Psoas muscle (tissue), 8 donors: ENCODE measurements at places on chromosomes 3 and 15. TPM values are rescaled to one million over a fixed set of nuclear protein-coding genes. Genes with fewer than 3 reads are reported as not detected.

The TMEM212 gene
- total RNA-seq: not detected

The IGDCC3 gene
- not detected for total RNA-seq

The SCN11A gene
- not detected for total RNA-seq

The CLDND1 gene
- 63.3 TPM for total RNA-seq

The SKOR1 gene
- 0.48 TPM for total RNA-seq

The HACL1 gene
- 17.5 TPM for total RNA-seq

The CIDEC gene
- 1.6 TPM for total RNA-seq

The THAP10 gene
- total RNA-seq: 1.0 TPM

The CHRD gene
- 7.3 TPM for total RNA-seq

The TRH gene
- not detected for total RNA-seq

The C3orf22 gene
- total RNA-seq: 0.12 TPM

- DNase-seq: peak; percentile 67
Observed at GRCh38 chr3:43155464-43156121, 49.7 kb upstream of the POMGNT2 start.

DNA sequence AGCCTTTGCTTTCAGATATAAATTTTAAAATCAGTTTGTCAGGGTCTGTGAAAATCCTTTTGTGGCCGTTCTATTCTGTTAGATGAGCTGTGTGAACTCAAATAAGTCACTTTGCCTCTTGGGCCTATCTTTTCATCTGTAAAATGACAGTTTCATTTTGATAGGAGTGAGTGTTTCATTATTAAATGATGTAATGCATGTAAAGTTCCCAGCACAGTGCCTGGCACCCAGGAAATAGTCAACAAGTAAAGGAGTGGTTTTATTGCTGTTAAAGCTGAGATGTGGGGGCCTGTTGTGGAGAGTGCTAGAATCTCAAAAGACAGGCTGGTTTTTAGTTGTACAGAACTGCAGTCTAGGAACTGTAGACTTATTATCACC lies 394.5 kb upstream of the CFAP20DC start:
- no peak for DNase-seq

- no peak for DNase-seq
Observed at GRCh38 chr3:52313774-52314188, 2.3 kb upstream of the DNAH1 start.

DNA sequence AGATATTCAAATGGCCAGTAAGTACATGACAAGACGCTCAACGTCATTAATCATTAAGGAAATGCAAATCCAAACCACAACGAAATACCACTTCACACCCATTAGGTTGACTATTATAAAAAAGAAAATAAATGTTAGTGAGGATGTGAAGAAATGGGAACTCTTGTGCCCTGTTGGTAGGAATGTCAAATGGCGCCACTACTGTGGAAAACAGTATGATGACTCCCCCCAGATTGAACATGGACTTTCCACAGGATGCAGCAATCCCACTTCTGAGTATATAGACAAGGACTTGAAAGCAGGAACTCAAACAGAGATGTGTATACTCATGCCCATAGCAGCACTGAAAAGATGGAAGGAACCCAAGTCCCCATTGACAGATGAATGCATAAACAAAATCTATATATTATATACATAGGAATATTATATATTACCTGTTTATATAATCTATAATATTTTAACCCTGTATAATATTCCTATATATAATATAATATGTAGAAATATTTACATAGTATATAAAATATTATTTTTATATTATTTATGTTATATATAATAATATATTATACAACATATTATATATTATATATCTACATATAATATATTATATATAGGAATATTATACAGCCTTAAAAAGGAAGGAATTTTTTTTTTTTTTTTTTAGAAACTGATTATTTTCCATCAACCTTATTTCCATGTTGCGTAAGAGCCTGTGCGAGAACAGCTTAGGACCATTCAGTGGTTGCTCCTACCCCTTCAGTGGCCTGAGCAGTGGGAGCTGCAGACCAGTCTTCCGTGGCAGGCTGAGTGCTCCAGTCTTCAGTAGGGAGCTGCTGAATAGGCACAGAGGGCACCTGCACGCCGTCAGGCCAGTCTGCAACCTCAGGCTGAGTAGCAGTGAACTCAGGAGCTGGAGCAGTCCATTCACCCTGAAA lies 17.6 kb upstream of the PIGZ start:
- no peak for DNase-seq

DNA sequence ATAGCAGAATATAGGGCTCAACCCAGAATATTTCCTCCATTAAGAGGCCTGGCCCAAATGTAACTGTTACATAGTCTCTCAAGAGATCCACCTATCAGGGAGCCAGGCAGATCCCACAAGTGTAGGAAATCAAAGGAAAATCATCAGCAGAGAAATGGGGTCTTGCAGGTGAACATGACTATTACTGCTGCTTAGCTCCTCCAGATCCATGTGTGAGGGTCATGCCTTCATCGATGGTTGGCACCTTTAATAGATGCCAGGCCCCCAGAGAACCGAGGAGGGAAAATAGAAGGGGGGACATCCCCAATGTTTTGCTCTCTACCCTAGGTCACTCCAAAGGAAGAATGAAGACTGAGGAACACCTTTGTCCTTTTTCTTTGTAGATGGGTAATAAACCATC lies 1029.9 kb upstream of the CADM2 start:
- DNase-seq: no peak

GRCh38 chr15:59751552-59752413 lies 62.7 kb upstream of the BNIP2 start:
- no peak for DNase-seq

DNA sequence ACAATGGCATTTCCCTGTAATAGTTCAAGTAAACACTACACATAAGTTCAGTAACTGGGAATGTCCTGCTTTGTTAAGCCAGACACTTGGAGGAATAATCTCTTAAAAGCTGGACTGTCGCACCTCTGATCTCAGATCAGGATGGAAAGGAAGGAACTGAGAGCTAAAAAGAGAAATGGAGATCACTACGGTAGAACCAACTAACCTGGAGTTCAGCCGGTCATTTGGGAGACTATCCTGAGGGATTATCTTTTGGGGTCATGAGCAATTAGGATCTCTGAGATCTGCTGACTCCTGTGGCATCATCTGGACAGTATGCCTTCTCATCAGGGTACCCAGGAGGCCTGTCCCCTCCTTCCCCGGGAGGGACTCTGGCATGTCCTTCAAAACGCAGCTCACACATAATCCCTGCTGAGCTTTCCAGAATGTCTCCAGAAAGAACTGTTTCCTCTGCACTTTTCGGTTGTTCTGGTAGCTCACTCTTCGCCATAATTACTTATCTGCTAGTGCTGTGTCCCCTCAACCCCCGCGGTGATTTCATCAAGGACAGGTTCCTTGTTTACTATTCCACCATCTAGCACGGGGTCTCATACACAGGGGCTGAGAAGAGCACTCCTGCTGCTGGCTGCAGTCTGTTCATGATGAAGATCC lies 115.6 kb downstream of the SENP2 start:
- DNase-seq: no peak

DNA sequence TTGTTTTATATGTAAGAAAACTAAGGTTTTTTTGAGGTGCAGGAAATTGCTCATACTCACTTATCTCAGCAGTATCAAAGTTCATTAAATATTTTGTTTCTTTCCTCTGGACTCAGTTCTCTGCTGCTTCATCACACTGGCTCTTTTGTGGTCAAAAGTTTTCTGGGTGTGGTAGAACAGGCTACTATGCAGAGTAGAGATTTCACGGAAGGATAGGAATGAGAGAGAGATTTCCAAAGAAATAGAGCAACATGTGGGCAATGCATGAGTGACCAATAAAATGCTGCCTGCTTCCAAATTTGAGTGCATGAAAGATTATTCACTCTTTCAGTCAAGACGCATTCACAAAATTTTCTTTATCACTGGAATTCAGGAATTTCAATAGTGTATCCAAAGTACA lies 577.3 kb upstream of the SEMA6D start:
- DNase-seq: no peak

DNA sequence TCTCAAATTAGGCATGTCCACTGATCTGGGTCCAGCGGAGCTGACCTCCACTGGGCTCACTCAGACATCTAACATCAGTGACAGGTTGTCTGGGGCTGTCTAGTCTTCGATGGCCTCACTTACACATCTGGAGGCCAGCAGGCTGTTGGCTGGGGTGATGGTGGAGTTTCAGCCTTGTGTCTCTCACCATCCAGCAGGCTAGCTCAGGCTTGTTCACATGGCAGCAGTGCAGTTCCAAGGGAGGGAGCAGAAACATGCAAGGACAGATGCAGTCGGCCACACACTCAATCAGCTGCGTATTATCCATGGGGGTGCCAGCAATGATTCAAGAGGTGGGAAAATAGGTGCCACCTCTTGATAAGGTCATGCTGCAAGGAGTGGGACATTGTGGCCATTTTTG lies 292.5 kb downstream of the SHQ1 start:
- no peak for DNase-seq

GRCh38 chr15:38389924-38390542 lies 63.9 kb upstream of the FAM98B start:
- peak; percentile 41 for DNase-seq

DNA sequence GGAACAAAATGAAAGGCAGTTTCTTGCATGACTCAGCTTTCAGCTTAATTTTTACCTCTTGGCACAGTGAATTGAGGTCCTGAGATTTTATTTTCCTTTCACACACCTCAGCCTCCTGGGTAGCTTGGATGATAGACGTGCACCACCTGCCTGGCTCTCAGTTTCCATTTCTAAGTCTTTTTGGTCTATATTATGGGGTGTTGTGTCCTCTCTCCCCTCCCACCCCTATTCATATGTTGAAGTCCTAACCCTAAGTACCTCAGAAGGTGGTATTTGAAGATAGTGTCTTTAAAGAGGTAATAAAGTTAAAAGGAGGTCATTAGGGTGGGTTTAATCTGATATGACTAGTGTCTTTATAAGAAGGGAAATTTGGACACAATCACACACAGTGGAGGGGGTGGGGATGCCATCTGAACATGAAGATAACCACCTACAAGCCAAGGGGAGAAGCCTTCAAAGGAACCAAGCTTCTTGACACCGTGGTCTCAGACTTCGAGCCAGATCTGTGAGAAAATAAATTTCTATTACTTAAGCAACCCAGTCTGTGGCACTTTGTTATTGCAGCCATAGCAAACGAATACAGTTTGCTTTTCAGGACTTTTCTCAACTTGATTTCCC lies 85.2 kb downstream of the STRIT1 start:
- no peak for DNase-seq

GRCh38 chr3:160980740-160981139 lies 124.4 kb downstream of the B3GALNT1 start:
- DNase-seq: no peak

DNA sequence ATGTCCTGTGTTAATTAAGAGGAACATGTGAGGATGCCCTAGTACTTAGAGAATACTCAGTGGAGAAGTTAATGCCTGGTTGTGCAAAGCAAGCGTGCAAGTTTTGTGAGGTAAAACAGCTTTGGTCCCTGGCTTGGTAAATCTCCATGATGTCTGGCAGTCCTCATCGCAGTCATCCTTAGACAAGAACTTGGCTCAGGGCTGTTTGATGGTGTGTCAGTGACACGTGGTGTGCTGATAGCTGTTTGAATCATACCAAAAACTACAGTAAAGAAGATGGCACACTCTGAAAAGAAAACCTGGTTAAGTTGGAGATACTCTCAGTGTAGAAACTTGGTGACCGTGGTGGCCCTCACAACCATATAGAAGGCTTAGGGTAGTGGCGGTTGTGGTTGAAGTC lies 361.7 kb downstream of the FEZF2 start:
- no peak for DNase-seq

GRCh38 chr15:66369773-66370651 lies 13.5 kb upstream of the TIPIN start:
- DNase-seq: no peak

DNA sequence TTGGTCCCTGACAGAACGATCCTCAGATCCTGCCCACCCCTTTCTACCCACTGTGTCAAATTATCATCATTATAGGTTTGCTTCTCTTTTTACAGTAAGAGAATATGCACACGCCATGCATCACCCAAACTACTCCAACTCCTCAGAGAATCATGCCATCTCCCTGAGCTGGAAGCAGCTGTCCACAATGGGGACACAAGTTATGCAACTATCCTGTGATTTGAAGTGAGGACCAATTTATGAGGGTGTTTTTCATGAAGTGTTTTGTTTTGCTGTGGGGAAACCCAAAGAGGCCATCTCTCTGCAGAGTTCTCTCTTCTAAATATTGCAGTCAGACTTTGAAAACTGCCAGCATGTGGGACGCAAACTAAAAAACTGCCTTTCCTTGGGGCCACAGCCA lies 35.8 kb upstream of the TNFSF10 start:
- no peak for DNase-seq

GRCh38 chr3:141279077-141279967 lies 47.7 kb downstream of the PXYLP1 start:
- no peak for DNase-seq

- no peak for DNase-seq
Observed at GRCh38 chr3:177066068-177066467, 131.2 kb downstream of the TBL1XR1 start.

- DNase-seq: no peak
Observed at GRCh38 chr15:65460741-65461347, 38.1 kb upstream of the IGDCC4 start.

- DNase-seq: no peak
Observed at GRCh38 chr3:174957551-174958001, 98.4 kb downstream of the NAALADL2 start.

GRCh38 chr15:85002517-85002916 lies 20.9 kb downstream of the PDE8A start:
- no peak for DNase-seq

DNA sequence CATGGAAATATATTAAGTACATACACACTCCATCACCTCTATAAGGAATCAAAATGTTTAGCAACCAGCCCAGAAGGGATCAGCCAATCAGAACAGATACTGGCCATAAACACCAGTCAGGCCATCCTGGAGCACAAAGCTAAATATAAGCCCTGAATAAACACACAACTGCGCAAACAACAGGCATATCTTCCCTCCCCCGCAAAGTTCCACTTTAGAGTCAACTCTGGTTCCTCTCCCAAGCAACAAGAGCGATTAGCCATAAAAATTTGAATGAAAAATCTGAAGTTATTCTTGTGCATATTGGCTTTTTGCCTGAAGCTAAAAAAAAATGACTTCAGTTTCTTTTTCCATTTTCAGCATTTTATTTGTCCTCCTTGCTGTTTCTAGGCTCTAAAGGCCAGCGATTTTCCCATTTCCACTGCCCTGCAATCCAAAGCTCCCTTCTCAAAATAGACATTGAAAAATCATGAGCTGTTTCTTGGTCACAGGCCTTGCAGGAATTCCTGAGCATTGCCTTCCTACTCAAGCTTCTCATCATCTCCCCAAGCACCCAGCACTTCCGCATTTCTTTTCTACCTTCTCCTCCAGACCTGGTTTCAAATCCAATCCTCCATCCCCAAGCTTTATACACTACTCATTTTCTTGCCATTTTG lies 247.9 kb downstream of the ZMAT3 start:
- no peak for DNase-seq

DNA sequence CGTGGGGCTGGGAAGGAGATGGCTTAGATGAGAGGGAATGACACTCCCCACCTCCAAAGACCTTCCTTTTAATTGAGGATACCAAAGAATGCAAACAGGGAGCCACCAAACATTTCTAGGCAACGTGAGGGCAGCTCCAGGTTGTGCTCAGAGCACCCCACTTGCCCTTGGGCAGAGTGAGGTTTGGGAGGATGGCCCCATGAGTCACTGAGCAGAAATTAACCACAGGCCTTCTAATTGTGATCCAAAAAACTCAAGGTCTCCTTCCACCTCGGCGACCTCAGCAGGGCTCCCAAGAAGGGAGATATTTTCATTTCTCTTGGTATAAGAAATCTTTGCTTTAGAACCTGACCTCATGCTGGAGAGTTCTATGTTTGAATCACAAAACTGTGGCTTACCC lies 305.0 kb upstream of the TPM1 start:
- no peak for DNase-seq
